Karpas-422 (cell line): ENCODE measurements at places on chromosomes 3 and 15.
A peak's percentile ranks its signal among the peaks of the same experiment; 100 is the strongest.

DNA sequence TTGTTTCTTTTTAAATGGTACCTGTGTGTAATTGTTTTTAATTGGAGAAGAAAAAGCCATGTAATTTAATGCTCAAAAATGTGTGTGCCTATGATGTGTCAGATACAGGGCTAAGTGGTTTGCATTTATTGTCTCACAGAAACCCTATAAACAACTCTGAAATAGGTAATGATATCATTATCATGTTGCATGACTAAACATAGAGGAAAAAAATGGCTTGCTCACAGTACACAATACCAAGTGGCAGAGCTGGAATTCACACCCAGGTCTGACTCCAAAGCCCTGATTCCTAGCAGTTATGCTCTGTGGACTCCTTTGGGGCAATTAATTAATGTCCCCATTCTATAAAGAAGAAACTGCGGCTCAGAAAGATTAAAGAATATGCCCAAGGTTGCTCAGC is 237.4 kb upstream of the TRIM42 start:
- no peak overlapping the region for H3K4me3 ChIP-seq
- no peaks in the 10 kb centered on the region for H3K36me3 ChIP-seq
- no peaks in the 10 kb centered on the region for H3K27me3 ChIP-seq
- H3K4me1 ChIP-seq, result no peaks in the 10 kb centered on the region
- H3K27ac ChIP-seq, result no peak overlapping the region

- no peak overlapping the region for H3K4me3 ChIP-seq
- no peak for DNase-seq
- no peak overlapping the region for H3K27ac ChIP-seq
- no peaks in the 10 kb centered on the region for H3K27me3 ChIP-seq
- no peaks in the 10 kb centered on the region for H3K36me3 ChIP-seq
These were observed 22.6 kb downstream of the C15orf39 start for GRCh38 chr15:75224281-75224680.

DNA sequence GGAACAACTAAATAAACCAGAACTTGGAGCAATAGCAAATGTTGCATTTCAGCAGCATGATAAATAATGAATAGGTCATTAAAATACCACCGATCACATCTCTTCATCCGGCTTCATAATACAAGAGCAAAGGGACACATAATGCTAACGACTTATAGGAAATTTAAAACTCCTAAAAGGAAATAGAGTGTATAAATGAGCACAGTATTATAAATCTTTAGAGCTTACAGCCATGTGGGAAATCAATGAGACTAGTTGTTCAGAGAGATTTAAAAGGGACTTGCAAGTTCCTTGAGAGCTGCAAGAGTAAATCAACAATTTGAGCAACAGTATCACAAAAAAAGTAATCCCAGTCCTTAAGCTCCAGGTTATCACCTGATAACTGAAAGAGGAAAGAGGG is 677.0 kb downstream of the PLOD2 start:
- no peak overlapping the region for H3K27ac ChIP-seq
- no peaks in the 10 kb centered on the region for H3K36me3 ChIP-seq
- no peaks in the 10 kb centered on the region for H3K4me1 ChIP-seq
- H3K27me3 ChIP-seq, result no peaks in the 10 kb centered on the region
- DNase-seq, result no peak

DNA sequence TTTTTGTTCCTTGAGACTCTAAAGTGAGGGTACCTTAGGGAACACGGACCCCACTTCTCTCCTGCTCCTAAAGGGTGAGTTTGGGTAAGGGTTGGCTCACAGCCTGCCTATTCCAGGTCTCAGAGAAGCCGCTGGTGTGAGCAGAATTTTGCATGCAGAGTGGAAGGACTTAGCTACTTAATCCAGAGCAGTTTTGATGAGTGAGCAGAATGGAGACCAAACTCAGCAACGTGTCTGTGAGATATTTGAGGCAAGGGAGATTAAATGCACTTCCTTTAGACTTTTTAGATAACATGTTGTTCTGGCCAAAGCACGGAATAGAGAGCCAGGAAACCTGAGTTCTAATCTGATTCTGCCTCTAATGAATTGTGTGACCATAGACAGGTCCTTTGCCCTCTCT is 5.1 kb downstream of the SLC24A1 start:
- no peak overlapping the region for H3K4me3 ChIP-seq
- peaks cover 12% of the 10 kb centered on the region for H3K4me1 ChIP-seq
- no peak for DNase-seq
- H3K27ac ChIP-seq, result 0 out of 2 replicates have a peak overlapping the region, but pooled peaks have one; percentile 33

DNA sequence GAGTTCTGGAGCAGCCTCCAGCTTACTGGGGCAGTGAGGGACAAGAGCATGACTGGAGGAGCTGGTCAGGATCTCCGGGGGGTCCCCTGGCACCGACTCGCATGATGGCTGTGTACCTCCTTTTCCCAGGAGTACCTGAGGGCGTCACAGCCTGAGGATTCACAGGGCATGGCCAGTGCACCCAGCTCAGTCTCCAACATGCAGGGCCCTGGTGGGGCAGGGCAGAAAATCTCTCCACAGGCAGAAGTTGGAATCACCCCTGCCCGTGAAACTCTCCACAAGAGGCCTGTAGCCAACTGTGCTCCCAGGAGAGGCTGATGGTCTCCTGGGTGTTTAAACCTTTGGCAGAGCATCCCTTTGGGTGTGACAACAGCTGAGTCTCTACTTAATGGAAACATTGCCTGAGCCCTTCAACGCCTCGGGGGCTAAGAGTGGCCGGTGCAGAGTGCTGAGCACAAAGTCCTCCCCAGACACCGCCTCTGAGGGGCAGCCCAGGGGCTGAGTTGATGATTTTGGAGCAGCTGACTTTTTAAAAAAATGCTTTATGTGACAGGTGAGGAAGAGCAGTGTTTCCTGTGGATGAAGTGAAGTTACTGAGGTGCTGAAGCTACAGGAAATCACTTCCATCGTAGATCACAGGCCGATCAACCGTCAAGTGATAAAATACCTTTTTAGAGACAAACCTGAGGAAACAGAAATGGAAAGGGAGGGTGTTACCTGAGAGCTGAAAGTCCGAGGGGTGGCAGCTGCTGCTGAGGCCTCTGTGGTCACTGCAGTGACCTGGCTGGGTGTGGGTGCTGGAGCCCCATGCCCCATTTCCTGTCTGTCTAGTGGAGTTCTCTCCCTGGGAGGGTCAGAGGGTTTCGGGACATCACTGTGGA is 21.9 kb upstream of the CXCR6 start:
- no peak for DNase-seq
- H3K4me3 ChIP-seq, result no peak overlapping the region

- H3K27ac ChIP-seq, result no peak overlapping the region
- no peak for DNase-seq
- H3K4me3 ChIP-seq, result no peak overlapping the region
- no peaks in the 10 kb centered on the region for H3K27me3 ChIP-seq
- H3K36me3 ChIP-seq, result no peaks in the 10 kb centered on the region
These were observed 12.6 kb downstream of the ACOX2 start for GRCh38 chr3:58524326-58524888.

DNA sequence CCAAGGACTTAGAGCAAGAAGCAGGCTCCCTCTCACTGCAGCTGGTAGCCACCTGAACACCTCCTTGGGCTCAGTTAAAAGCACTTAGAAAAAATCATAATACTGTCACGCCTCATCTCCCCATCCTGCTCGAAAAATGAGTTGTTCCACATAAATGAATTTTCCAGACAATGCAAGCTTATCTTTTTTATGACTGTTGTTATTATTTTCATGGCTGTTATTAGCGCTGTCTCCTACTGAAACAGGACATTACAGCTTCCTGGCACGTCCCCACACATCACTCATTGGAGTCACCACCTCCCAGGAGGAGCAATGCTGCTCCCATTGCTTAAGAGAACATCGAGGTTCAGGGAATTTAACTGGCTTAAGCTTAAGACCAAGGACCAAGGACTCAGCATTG is 26.5 kb downstream of the CCDC33 start:
- H3K27ac ChIP-seq, result no peak overlapping the region
- no peak overlapping the region for H3K4me3 ChIP-seq
- H3K36me3 ChIP-seq, result no peaks in the 10 kb centered on the region
- no peak for DNase-seq
- peaks cover 27% of the 10 kb centered on the region for H3K4me1 ChIP-seq

- no peaks in the 10 kb centered on the region for H3K4me1 ChIP-seq
- DNase-seq, result peak; percentile 15
- no peaks in the 10 kb centered on the region for H3K36me3 ChIP-seq
- H3K4me3 ChIP-seq, result no peak overlapping the region
These were observed 1.9 kb downstream of the TF start for GRCh38 chr3:133747907-133748639.

- no peak for DNase-seq
- no peaks in the 10 kb centered on the region for H3K36me3 ChIP-seq
- no peak overlapping the region for H3K27ac ChIP-seq
- H3K4me1 ChIP-seq, result no peaks in the 10 kb centered on the region
These were observed 71.5 kb upstream of the MEX3B start for GRCh38 chr15:82117296-82117695.

GRCh38 chr3:45317710-45318109 is 70.7 kb upstream of the LARS2 start:
- no peaks in the 10 kb centered on the region for H3K36me3 ChIP-seq
- no peak for DNase-seq
- H3K27me3 ChIP-seq, result no peaks in the 10 kb centered on the region
- no peak overlapping the region for H3K4me3 ChIP-seq
- no peaks in the 10 kb centered on the region for H3K4me1 ChIP-seq
- H3K27ac ChIP-seq, result no peak overlapping the region

DNA sequence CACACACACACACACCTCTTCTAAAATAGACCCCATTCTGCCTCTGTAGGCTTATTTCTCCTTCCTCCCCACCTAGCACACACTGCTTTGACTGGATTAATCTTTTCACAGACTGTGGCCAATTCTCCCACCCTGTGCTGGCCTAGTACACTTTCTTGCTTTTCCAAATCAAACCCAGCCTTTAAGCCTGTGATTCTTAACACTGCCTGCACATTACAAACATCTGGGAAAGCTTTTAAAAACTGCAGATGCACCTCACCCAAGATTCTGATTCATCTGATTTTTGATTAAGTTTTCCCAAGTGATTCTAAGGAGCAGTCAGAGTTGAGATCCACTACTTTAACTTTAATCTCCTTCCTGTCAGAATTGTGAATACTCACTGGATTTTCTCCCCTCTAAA is 12.8 kb downstream of the CSNK1G1 start:
- H3K36me3 ChIP-seq, result peaks cover 23% of the 10 kb centered on the region; the same call in 1 of the 2 replicates
- no peak for DNase-seq
- H3K27ac ChIP-seq, result no peak overlapping the region
- H3K27me3 ChIP-seq, result no peaks in the 10 kb centered on the region

- H3K36me3 ChIP-seq, result no peaks in the 10 kb centered on the region
- no peak for DNase-seq
- H3K4me3 ChIP-seq, result no peak overlapping the region
- H3K27me3 ChIP-seq, result no peaks in the 10 kb centered on the region
- peaks cover 10% of the 10 kb centered on the region for H3K4me1 ChIP-seq
These were observed 292.1 kb downstream of the LPP start for GRCh38 chr3:188446014-188446413.

GRCh38 chr3:86653661-86654205 is 337.2 kb downstream of the VGLL3 start:
- no peak overlapping the region for H3K4me3 ChIP-seq
- H3K4me1 ChIP-seq, result no peaks in the 10 kb centered on the region
- H3K27ac ChIP-seq, result no peak overlapping the region
- H3K27me3 ChIP-seq, result no peaks in the 10 kb centered on the region
- H3K36me3 ChIP-seq, result no peaks in the 10 kb centered on the region

DNA sequence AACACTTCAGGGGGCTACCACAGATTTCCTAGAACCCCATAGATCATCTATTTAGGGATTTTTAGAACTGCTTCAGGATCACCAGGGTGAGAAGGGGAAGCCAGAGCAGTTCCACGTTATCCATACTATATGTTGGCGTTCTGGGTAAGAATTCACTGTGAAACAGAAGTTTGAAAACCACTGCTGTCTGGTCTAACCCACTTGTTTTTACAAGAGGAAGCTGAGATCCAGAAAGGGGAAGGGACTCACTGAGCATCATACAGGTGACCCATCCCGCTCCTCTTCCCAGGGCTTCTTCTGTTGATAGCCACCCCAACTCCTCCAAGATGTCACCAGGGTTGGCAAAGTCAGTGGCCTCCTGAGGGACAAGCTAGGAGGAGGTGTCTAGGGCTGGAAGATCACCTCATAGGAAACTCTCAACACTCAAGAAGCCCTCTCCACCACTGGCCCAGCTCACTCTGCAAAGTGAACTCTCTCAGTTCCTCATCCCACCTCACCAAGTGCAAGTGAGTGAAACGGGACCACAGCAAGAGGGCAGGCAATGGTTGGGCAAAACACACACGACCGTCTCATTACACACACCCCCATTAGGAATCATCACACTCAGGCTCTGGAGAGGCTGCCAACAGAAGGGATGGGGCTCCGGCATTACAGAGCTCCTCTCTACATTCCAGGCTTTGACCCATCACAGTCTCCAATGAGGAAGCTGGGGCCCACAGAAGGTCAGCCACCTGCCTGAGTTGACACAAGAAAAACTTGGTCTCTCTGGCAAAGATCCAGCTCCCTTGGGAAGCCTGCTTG is 1.8 kb downstream of the DAPK2 start:
- peak; percentile 85 for DNase-seq
- peak overlapping the region; percentile 85 for H3K27ac ChIP-seq
- H3K27me3 ChIP-seq, result no peaks in the 10 kb centered on the region
- peak overlapping the region; percentile 70 for H3K4me3 ChIP-seq

DNA sequence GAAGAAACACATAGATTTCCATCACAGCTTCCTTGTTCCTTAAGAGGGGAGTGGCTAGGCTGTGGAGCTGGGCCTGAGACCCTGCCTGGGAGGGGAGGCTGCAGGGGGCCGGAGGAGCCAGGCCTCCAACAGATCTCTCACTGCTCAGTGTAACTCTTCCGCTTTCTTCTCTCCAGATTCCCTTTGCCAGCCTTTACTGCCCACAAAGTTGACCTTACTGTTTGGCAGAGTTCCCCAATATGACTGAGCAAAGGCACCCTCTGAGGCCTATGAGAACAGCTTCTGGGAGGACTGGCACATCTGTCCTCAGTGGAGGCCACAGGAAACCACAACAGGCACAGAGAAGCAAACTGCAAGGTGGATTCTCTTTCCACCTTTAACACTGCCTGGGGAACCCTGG is 38.1 kb downstream of the SLCO2A1 start:
- H3K27ac ChIP-seq, result no peak overlapping the region
- no peak overlapping the region for H3K4me3 ChIP-seq
- H3K4me1 ChIP-seq, result no peaks in the 10 kb centered on the region
- no peak for DNase-seq

GRCh38 chr15:63892794-63893441 is 59.2 kb upstream of the HERC1 start:
- DNase-seq, result peak; percentile 74
- H3K4me3 ChIP-seq, result no peak overlapping the region
- no peaks in the 10 kb centered on the region for H3K36me3 ChIP-seq
- H3K27ac ChIP-seq, result peak overlapping the region; percentile 89
- H3K27me3 ChIP-seq, result no peaks in the 10 kb centered on the region

- H3K4me3 ChIP-seq, result no peak overlapping the region
- no peaks in the 10 kb centered on the region for H3K4me1 ChIP-seq
- H3K36me3 ChIP-seq, result peaks cover 3% of the 10 kb centered on the region; the same call in 1 of the 2 replicates
- DNase-seq, result no peak
- no peak overlapping the region for H3K27ac ChIP-seq
- no peaks in the 10 kb centered on the region for H3K27me3 ChIP-seq
These were observed 32.8 kb downstream of the KAT2B start for GRCh38 chr3:20073068-20073467.

- H3K27me3 ChIP-seq, result no peaks in the 10 kb centered on the region
- H3K4me1 ChIP-seq, result no peaks in the 10 kb centered on the region
- no peak for DNase-seq
These were observed 372.6 kb downstream of the PTPRG start for GRCh38 chr3:61933798-61934504.

GRCh38 chr3:135618123-135618522 is 347.4 kb upstream of the PPP2R3A start:
- no peaks in the 10 kb centered on the region for H3K4me1 ChIP-seq
- H3K36me3 ChIP-seq, result no peaks in the 10 kb centered on the region

GRCh38 chr3:165884518-165884917 is 47.3 kb upstream of the BCHE start:
- no peaks in the 10 kb centered on the region for H3K36me3 ChIP-seq
- H3K27ac ChIP-seq, result no peak overlapping the region
- H3K4me1 ChIP-seq, result no peaks in the 10 kb centered on the region
- H3K27me3 ChIP-seq, result no peaks in the 10 kb centered on the region
- DNase-seq, result no peak
- no peak overlapping the region for H3K4me3 ChIP-seq
